ENCODE measurements at places on chromosomes 6 and 20.
A peak's percentile ranks its signal among the peaks of the same experiment; 100 is the strongest.

DNA sequence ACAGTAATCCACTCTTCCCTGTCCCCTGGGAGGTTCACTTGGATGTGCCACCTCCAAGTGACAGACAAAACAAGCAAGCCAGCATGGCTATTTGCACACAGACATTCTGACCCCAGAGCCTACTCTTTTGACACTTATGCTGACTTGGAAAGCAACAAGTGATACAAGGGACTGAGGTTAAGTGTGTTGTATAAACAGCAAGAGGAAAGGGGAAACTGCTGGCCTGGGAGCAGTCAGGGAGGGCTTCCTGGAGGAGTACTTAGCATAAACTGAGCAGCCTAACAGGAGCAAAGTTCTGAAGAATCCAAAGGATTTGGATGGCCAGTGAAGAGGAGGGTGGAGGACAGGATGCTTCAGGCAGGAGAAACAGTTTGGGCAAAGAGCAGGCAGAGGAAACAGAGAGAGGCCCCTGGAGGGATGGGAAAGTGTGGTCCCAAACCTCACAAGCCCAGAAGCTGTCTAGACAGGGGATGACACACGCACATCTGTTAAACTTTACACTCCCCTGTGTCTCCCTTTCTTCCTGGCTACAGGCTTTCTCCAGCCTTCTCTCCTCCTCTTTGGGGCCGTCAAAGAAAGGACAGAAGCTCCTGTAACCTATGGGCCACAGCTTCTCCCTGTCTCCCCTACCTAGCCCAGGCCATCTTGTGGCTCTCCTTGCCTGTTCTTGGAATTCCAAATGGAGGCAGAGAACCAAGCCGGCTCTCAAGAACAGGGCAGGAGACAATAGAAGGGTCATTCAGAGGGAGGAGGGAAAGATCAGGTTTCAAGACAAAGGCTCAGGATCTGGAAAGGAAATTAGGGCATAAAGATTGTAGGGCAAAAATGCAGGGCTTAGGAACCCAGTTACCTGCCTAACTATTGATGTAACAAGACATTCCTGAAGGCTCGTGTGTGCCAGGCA is 19.3 kb downstream of the SULF2 start:
- DNase-seq = no peak

DNA sequence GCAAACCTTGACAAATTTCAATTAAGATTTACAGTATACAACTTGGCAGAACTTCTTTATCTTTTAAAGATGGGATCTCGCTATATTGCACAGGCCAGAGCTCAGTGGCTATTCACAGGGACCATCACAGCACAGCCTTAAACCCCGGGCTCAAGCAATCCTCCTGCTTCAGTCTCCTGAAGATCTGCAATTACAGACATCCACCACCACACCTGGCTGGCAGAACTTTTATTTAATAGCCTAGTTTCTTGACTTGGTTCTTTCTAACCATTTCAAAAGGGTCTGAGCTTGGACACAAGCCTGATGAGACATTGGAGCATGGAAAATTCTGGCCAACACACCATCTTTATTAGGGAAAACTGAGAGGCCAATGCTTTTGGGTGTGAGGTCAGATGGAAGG is 151.6 kb upstream of the KCNG1 start:
- DNase-seq = no peak

DNA sequence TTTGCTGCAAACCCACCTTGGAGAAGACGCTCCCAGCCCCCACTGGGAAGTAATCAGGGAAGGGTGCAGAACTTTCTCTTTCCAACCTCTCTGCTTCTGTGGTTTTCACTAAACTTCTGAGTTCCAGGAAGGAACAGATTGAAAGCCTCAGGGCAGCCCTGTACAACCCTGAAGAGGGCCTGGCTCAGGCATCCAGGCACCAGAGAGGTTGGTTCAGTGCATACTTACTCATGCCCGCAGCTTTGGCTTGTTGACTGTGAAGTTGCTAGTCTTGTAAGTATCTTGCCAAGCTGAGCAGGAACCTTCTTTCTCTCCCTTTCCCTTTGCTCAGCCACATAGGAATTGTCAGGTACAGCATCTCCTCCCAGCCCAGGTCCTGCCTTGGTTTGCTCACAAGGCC is 272.2 kb upstream of the FOXQ1 start:
- DNase-seq = no peak

GRCh38 chr6:165231581-165232561 is 77.5 kb downstream of the C6orf118 start:
- DNase-seq = no peak

GRCh38 chr6:25536781-25537180 is 115.2 kb upstream of the SCGN start:
- no peak for DNase-seq

DNA sequence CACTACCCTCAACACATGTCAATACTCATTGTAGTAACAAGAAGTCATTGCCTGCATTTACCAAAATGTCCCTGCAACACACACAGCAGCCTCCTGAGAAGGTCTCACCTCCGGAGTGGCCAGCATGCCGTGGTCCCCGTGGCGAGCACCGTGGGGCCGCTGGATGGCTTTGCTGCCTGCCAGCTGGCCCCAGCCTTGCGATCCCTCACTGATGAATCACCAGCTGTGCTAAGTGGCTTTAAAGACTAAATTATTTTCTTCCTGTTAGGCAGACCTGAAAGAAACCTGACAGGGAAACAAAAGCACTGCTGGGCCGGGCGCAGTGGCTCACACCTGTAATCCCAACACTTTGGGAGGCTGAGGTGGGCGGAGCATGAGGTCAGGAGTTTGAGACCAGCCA is 306.7 kb downstream of the CDH4 start:
- no peak for DNase-seq

DNA sequence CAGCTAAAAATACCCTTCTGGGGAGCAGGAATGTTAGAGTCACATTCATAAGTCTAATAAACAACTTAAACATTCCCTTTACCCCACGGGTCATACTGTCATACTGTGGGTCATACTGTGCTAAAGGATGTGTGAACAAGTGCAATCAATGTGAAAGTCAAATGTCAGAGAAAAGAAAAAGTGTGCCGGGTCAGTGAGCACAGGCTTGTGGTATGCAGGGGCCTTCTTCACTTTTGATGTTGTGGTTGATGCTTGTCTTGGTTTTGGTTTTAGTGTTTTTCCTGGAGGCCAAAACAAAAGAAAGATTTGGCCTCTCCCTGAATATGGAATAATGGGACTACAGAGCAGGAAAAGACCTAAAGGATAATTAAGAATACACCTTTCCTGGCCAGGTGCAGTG is 267.9 kb upstream of the PLN start:
- no peak for DNase-seq

GRCh38 chr6:27758491-27758890 is 153.7 kb downstream of the OR2B2 start:
- no peak for DNase-seq

GRCh38 chr6:106170030-106170791 is 84.1 kb downstream of the PRDM1 start:
- DNase-seq = no peak

GRCh38 chr6:116579143-116579542 is 7.8 kb downstream of the RWDD1 start:
- no peak for DNase-seq

DNA sequence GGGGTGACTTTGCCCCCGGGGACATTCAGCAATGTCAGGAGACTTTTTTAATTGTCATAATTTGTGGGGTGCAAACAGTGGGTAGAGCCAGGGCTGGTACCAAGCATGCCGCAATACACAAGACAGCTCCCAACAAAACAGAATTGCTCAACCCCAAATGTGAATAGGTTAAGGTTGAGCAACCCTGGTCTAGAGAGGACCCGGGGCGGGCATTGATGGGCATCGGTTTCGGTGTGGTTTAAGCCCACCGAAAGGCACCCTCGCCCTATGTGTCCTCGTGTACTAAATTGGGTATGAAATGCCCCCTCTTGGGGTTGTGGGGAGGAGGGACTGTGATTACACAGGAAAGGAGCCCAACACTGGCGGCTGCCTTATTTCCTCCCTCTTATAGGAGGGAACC is 36.0 kb downstream of the KIAA1755 start:
- no peak for DNase-seq

- no peak for DNase-seq
Measured at GRCh38 chr6:170058878-170059485, 231.9 kb downstream of the DLL1 start.

- no peak for DNase-seq
Measured at GRCh38 chr6:38774929-38775707, 60.0 kb downstream of the DNAH8 start.

DNA sequence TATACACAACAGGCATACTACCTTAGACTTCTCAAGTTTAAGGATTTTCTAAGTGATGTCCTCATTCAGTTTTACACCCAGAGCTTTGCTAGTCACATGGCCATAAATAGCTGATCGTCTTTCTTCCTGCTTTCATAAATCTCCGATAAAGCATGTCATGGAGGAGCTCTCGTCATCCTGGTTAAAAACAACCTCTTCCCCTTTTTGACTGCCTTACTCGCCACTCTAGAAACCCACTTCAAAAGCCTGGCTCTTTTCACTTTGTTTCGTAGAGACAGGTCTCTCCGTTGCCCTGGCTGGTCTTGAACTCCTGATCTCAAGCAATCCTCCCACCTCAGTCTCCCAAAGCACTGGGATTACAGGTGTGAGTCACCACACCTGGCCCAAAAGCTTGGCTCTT is 67.0 kb upstream of the SMIM29 start:
- DNase-seq = no peak

- no peak for DNase-seq
Measured at GRCh38 chr20:39909447-39909846, 779.6 kb downstream of the MAFB start.

- DNase-seq = peak; percentile 95
Measured at GRCh38 chr20:34876406-34877282, at the start of gene ACSS2. Gene ACSS2, plus strand, starts transcription at chr20:34876612. Its CDS starts 34 bp downstream, at chr20:34876646.

DNA sequence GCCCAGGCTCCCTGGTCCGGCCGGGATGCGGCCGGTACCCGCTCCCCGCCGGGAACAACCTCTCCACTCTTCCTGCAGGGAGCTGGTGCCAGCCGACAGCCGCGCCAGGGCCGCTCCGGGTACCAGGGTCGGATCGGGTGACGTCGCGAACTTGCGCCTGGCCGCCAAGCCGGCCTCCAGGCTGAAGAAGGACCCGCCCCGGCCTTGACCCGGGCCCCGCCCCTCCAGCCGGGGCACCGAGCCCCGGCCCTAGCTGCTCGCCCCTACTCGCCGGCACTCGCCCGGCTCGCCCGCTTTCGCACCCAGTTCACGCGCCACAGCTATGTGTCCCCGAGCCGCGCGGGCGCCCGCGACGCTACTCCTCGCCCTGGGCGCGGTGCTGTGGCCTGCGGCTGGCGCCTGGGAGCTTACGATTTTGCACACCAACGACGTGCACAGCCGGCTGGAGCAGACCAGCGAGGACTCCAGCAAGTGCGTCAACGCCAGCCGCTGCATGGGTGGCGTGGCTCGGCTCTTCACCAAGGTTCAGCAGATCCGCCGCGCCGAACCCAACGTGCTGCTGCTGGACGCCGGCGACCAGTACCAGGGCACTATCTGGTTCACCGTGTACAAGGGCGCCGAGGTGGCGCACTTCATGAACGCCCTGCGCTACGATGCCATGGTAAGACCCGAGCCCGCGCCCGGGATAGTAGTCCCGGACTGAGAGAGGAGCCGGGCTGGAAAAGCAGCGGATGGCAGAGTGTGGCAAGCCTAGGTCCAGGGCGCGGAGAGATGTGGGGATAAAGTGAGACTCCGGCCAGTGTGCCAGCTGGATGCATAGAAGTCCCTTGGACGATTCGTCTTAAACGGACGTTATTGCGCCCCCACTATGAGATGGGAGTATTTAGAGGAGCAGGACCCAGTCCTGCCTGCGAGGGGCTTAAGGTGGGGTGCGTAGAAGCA is at the start of gene NT5E:
TSS of gene NT5E (plus strand) at position 266 of the 942 bp plus-strand sequence. CDS start at position 323, 57 bp downstream.
- DNase-seq = no peak

- no peak for DNase-seq
Measured at GRCh38 chr6:1836690-1837089, 227.0 kb downstream of the FOXC1 start.

DNA sequence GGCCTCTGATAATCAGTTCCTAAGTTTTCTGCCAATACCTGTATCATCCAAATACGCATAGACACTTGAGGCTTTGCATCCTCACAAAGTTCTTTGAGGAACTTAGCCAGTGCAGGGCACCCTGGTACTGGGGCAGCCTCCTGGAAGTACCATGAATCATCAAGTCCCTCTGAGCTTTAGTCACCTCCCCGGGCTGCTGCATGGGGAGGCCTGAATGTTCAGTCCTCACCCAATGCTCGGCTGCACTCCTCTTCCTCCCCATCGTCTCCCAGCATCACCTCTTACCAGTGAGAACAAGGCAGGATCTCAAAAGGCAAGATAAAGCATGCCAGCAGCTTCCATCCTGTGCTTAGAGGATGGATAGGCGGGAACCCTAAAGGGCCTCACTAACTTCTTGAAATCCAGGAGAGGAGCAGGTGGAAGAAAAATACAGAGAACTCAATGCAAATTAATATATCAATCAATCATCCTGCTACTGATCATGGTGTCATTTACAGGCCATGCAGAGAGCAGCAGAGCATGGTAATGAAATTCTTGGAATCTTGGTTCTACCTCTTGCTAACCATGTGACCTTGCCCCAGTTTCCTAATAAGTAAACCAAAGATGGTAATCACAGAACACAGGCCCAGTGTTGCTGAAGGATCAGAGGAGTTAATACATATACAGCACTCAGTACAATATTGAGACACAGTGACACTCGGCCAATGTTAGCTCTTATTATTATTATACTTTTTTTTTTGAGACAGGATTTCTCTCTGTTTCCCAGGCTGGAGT is 4.7 kb upstream of the CCN6 start:
- DNase-seq = no peak

DNA sequence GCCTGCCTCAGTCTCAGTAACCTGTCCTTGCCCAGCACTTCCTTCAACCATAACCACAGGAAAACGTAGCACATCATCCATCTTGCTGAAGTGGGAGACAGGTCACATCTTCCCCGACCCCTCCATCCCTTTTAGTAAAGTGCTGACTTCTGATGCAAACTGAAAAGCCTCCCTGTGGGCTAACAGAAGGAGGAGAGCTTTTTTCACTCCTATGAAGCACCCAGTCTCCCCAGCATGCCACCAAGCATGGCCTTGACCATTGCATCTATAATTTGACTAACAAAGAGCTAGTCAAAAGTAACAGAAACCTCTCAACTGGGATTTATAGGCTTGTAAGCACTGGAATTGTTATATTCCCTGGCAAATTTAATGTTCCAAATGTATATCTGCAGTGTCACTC is 288.9 kb upstream of the IRAK1BP1 start:
- no peak for DNase-seq

DNA sequence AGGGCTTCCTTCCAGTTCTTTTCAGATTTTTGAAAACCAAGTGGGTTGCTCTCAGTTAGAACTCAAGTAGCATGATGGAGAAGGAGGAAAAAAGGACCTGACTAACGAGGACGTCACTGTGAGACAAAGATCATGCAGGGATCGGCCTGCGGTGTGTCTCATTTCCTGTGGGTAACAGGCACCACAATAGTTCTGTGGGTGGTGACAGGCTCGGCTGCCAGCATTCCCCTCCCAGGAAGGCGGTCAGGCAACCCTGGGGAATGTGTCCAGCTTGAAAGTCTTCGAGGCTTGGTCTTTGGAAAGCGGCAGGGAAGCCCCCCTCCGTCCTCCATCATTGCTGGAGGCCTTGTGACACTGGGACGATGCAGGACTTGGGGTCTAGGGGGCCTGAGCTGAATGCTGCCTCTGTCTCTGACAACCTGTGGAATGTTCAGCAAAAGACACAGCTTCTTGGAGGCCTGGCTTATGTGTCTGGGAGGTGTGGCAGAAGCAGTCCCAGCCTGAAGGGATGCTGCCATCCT is 121.0 kb downstream of the BCAS1 start:
- peak; percentile 37 for DNase-seq

- DNase-seq = no peak
Measured at GRCh38 chr6:118774581-118774980, 119.4 kb upstream of the ASF1A start.
